Fibroblast of lung (primary cell): ENCODE measurements at places on chromosomes 4 and X. TPM values are rescaled to one million over a fixed set of nuclear protein-coding genes. Genes with fewer than 3 reads are reported as not detected.

DNA sequence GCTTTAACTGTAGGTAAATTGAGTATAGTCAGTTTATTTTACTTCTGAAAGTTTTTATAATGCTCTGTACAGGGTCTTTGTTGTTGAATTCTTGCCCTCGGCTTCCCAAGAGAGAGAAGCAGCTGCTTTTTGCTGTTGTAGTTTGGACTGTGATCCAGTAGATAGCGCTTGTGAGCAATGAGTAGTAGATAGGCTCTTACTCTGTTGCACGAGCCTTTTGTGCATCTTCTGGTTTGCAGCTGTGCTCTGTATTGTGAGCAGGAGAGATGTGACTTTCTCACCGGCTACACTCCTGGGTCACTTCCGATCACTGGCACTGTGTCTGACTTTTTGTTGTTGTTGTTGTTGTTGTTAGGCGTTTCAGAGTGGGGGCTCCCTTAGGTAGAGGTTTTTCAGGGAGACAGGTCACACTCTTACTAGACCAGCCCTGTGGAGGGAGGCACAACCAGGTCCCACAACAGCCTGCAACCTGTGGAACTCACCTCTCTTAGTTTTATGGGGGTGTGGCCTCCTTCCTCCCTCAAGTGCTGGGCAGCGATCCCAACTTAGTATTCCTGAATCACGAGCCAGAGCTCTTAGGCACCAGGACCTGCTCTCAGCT lies 822.1 kb upstream of the GALNTL6 start:
- H3K36me3 ChIP-seq: no peaks in the 10 kb centered on the region
- H3K27me3 ChIP-seq: no peaks in the 10 kb centered on the region
- H3K4me3 ChIP-seq: no peak overlapping the region
- DNase-seq: no peak
- H3K4me1 ChIP-seq: no peaks in the 10 kb centered on the region

DNA sequence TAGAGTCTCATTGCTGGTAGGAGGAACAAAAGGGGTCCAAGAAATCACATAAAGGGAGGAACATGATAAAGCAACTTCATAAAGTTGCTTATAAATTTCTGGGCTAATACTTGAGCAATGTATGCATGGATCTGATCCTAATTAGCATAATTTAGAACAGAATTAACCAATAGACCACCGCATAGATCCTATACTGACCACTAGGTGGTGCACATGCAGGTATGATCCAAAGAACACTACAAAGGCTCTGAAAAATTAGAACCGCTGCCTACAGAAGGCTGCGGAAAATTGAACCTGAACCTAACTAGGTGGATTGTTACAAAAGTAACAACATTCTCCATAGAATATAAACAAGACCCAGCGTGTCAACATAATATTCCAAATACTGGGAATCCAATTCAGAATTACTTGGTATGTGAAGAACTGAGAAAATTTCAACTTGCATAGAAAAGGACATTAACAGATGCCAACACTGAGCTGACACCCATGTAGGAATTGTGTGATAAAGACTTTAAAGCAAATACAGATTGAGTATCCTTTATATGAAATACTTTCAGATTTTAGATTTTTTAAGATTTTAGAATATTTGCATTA lies 23.3 kb downstream of the BRCC3 start:
- H3K27me3 ChIP-seq: no peaks in the 10 kb centered on the region
- H3K4me1 ChIP-seq: no peaks in the 10 kb centered on the region
- DNase-seq: peak; percentile 47
- H3K36me3 ChIP-seq: no peaks in the 10 kb centered on the region
- no peak overlapping the region for H3K27ac ChIP-seq

- peak; percentile 19 for DNase-seq
- no peaks in the 10 kb centered on the region for H3K27me3 ChIP-seq
- no peak overlapping the region for H3K27ac ChIP-seq
Observed at GRCh38 chr4:124757126-124757525, 44.6 kb upstream of the ANKRD50 start.

DNA sequence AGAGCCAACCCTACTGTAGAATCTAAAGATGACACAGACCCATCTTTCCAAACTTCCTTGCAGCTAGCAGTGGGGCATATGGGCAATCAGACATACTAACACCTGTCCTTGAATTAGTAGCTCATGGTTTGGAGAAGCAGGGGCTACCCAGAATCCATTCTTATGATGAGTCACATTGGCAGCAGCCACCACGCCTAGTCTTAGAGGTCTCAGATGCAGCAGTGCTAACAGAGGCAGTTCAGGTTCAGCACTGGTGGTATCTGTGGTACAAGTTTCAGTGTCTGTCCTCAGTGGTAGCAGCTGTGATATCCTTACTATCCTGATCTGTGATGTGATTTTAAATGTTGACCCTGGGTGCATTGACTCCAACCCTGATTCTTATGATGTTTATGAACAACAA lies 68.1 kb downstream of the FRMPD4 start:
- H3K27ac ChIP-seq: no peak overlapping the region
- H3K27me3 ChIP-seq: no peaks in the 10 kb centered on the region
- H3K36me3 ChIP-seq: no peaks in the 10 kb centered on the region
- H3K4me1 ChIP-seq: peaks cover 2% of the 10 kb centered on the region
- no peak overlapping the region for H3K4me3 ChIP-seq

The RAI2 gene
- total RNA-seq: 1.3 and 2.1 TPM in 2 replicates

The HTATSF1 gene
- 33.2 and 35.2 TPM in 2 replicates for total RNA-seq

The AKAP14 gene
- not detected in 2 replicates for total RNA-seq

DNA sequence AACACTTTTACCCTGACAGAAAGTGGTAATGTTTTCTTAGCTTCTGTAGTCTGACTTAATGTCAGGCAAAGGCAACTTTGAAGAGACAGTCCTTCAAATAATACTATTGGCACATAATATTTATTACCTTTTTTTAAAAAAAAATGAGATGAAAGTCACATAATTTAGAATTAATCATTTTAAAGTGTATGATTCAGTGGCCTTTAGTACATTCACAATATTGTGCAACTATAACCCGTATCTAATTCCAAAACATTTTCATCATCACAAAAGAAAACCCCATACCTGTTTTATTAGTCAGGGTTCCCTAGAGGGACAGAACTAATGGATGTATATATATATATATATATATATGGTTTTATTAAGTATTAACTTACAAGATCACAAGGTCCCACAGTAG lies 94.8 kb upstream of the TEX13A start:
- H3K4me1 ChIP-seq: no peaks in the 10 kb centered on the region
- H3K27me3 ChIP-seq: no peaks in the 10 kb centered on the region
- H3K4me3 ChIP-seq: no peak overlapping the region
- peak; percentile 64 for DNase-seq

DNA sequence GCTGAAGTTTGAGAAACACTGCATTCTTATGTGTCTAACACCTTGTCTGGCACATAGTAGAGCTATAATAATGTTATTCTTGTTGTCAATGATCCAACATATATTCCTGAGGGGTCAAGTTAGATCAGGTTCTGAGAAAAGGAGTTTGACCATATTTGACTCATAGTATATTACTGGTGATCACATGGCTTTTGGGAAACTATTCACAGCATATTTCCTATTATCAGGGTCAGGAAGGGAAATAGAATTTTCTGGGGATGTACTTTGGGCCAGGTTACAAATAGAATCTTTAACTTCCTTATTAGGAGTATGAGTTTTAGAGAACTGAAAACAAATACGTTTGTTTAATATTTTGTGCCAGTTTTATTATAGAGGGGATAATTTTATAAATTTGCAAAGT lies 11.6 kb downstream of the IL15 start:
- no peaks in the 10 kb centered on the region for H3K27me3 ChIP-seq
- H3K4me1 ChIP-seq: peaks cover 18% of the 10 kb centered on the region
- no peak for DNase-seq
- no peak overlapping the region for H3K27ac ChIP-seq
- no peaks in the 10 kb centered on the region for H3K36me3 ChIP-seq
- no peak overlapping the region for H3K4me3 ChIP-seq

DNA sequence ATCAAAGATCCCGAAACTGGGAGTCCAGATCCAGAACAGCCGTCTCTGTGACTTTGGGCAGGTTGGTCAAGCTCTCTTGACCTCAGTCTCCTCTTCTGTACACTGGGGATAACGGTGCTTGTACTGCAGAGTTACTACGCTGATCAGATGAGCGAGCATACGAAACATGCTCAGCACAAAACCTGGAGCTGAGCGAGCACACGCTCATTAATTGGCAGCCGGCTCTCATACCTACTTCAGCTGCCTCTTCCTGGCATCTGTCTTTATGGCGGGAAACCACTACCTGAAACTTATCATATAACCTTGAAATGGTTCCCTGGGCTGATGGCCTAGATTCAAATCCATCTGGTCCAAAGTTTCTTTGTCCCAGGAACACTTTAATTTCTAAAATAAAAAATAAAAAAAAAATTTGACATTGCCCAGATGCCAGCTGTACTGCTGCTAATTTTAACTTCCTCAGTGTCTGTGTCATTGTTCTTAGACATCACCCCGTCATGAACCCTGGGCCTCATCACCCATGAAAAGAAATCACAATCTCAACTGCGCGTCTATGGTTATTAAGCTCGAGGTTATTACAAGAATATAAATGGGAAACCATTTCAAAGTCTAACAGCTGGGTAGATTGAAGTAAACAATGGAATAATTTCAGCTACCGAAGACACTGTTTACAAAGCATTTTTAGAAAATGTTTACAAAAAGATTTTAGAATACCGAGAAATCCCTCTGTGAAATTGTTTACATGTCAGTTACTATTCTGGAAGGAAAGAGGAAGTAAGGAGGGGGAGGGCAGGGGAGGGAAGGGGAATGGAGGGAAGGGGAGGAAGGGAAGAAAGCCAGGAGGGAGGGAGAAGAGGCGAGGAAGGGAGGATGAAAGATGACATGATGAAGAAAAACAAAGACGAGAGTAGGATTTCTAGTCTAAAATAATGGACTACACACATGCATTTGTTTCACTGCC lies 49.0 kb downstream of the CRMP1 start:
- peaks cover 2% of the 10 kb centered on the region for H3K4me1 ChIP-seq
- H3K27me3 ChIP-seq: no peaks in the 10 kb centered on the region
- DNase-seq: no peak
- H3K36me3 ChIP-seq: no peaks in the 10 kb centered on the region
- H3K4me3 ChIP-seq: no peak overlapping the region
- no peak overlapping the region for H3K27ac ChIP-seq

- H3K27me3 ChIP-seq: no peaks in the 10 kb centered on the region
- no peak overlapping the region for H3K4me3 ChIP-seq
- H3K27ac ChIP-seq: no peak overlapping the region
- peaks cover 8% of the 10 kb centered on the region for H3K4me1 ChIP-seq
- no peaks in the 10 kb centered on the region for H3K36me3 ChIP-seq
Observed at GRCh38 chr4:128155874-128156456, 94.9 kb downstream of the LARP1B start.

DNA sequence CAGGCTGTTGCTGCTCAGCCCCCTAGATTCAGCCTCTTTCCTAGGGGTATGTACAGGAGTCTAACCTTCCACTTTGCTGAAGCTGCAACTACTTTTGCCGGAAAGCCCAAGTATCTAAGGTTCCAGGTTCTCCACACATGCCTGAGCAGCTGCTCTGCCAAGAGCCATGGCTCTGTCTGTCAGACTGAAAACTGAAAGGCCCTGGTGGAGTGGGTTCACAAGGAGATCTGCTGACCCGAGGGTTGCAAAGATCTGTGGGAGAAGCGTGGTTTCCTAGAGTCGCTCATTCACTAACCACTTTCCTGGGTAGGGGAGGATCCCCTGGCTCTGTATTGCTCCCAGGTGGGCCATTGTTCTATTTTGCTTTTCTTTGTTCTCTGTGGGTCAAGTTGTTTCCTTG lies 6.0 kb upstream of the PNMA6F start:
- DNase-seq: no peak
- H3K36me3 ChIP-seq: no peaks in the 10 kb centered on the region
- no peaks in the 10 kb centered on the region for H3K27me3 ChIP-seq
- no peaks in the 10 kb centered on the region for H3K4me1 ChIP-seq
- H3K4me3 ChIP-seq: no peak overlapping the region

DNA sequence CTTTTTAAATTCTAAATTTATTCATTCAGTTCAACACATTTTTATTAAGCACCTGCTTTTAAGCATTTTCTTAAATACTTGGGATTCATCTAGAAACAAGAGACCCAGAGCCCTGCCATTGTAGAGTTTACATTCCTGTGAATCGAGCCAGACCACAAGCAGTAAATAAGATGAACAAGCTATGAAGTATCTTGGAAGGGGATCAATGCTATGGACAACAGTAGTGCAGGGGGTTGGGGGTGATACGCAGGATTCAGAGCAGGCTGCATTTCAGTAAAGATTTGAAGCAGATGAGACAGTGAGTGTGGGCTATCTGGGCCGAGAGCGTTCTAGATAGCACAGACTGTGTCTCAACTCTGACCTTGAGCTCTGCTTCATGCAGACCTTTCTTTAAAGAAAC lies 35.1 kb downstream of the CLDN22 start:
- DNase-seq: peak; percentile 86
- H3K4me1 ChIP-seq: peaks cover 14% of the 10 kb centered on the region
- no peak overlapping the region for H3K4me3 ChIP-seq
- H3K36me3 ChIP-seq: peaks cover 18% of the 10 kb centered on the region
- no peaks in the 10 kb centered on the region for H3K27me3 ChIP-seq

DNA sequence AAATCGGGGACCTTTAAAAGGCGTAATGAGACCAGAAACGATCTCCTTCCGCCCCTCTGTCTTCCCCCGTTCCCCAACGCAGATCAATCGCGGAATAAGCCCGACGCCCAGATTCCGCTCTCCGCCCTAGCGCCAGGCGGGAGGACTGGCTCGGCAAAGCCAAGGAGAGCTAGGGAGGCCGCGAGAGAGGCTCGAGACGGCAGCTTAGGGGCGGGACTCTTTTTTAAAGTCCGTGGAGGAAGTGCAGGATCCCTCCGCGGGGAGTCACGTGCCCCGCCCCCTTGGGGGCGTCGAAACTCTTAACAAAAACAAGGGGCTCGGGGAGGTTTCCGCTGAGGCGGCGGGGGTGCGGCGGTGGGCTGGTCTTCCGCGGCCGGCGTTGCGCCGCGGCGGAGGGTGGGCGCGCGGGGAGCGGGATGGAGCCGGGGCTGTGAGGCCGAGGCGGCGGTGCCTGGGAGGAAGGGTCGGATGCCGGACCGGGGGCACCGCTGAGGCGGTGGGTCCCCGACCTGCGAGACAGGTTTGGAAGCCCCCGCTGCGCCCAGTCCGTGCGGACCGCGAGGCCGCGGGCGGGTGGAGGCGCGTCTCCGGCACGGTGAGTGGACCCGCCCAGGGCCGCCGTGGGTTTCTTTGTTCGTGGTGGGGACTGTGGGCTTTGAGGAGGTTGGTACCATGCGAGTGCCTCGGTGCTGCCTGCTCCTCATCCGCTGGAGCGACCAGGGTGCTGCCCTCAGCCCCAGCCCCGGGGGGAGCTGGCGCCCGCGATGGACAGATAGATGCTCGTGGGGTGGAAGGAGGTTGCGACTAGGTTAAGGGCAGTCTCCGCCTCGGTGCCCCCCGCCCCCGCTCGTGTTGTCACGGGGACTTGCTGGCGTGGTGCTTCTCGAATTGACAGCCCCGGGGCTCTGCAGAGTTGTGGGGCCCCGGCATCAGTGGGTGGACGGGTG lies at the start of gene CCNG2:
Gene CCNG2 (plus strand): TSS at position 296 of the 947 bp plus-strand sequence. CDS start 1,326 bp downstream, outside the sequence.
- H3K4me1 ChIP-seq: no peaks in the 10 kb centered on the region
- H3K4me3 ChIP-seq: peak within 1 kb of the TSS; percentile 90
- DNase-seq: peak; percentile 97
- peak within 1 kb of the TSS; percentile 88 for H3K27ac ChIP-seq
- peaks cover 2% of the 10 kb centered on the region for H3K36me3 ChIP-seq
